Right cardiac atrium (tissue), 5 donors: ENCODE measurements at places on chromosomes 6 and 20. TPM values are rescaled to one million over a fixed set of nuclear protein-coding genes. Genes with fewer than 3 reads are reported as not detected.
A peak's percentile ranks its signal among the peaks of the same experiment; 100 is the strongest.

TUBB2B gene
- 1.4 TPM for total RNA-seq

PHACTR3 gene
- 3.8 TPM for total RNA-seq

MROH8 gene
- total RNA-seq: 8.4 TPM

SLC35D3 gene
- total RNA-seq: not detected

IL22RA2 gene
- total RNA-seq: 0.11 TPM

TRIM40 gene
- not detected for total RNA-seq

OR2B6 gene
- not detected for total RNA-seq

SPATS1 gene
- total RNA-seq: not detected

AIF1 gene
- total RNA-seq: 24.4 TPM

MACROD2 gene
- 2.3 TPM for total RNA-seq

SLC12A5 gene
- 2.2 TPM for total RNA-seq

RIPOR3 gene
- 2.1 TPM for total RNA-seq

HNF4A gene
- total RNA-seq: 0.08 TPM

DNA sequence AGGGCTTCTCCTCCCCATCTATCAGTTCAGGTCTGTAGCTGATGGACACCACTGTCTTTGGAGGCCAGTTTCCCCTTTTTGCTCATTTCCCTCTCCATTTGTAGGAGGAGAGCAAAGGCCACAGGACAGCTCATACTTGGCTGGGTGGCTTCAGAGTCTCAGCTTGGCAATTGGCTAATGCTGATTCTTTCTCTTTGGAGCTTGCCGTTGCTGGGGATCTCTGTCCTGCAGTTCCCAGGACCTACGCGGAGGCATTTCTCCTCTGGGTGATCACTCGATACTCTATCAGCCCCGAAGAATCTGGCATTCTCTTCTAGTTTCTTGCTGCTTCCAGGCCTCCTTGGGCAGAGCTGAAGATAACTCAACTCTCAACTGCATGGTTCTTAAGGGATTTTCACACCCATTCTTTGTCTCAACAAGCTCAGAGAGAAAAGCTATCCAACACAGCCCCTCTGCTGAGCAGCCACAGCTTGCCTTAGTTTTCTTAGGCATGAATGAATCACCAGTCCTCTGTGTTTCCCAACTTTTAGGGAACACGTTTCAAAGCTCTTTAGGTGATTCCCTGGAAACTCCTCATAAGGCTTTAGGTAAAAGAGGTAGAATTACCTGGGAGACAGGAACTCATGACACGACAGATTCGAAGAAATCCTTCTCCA lies 19.2 kb upstream of the SSR1 start:
- DNase-seq: no peak

GRCh38 chr6:30615219-30615957 lies 1.7 kb downstream of the PPP1R10 start:
- DNase-seq: peak; percentile 30

DNA sequence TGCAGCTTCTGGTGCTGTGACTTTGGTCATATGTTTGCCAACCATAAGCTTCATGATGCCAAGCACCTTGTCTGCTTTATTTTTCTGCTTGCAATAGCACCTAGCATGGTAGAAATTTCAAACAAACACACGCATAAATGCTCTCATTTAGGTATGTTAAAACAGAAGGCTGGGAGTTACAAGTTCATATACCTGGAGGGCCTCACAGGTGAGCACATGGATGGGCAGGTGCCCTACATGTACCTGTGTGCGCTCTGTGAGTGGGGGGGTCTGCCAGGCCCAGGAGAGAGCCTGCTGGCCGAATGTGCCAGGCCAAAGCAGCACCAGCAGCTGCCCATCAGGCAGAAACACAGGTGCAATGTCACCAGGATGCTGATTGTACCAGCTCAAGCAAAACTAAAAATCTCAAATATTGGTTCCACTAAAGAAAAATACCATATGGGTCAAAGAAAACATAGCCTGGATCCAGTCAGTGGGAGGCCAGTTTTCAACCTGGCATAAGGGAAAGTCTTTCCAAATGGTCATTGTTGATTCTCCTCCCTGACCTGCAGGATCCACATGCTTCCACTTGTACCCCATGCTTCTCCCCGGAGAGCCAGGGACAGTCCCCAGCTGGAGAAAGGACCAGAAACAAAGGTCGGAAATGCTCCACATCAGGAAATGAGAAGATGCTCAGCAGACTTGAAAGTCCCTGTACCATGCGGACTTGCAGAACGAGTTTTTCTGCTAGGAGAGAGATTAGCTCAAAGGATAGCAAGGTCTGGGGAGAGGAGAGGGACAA lies 7.2 kb upstream of the PFDN4 start:
- DNase-seq: no peak

GRCh38 chr6:146781836-146782235 lies 183.1 kb downstream of the ADGB start:
- DNase-seq: no peak

GRCh38 chr6:14381829-14382677 lies 264.5 kb downstream of the CD83 start:
- no peak for DNase-seq

- peak; percentile 63 for DNase-seq
Measured at GRCh38 chr6:107657755-107658461, 166.2 kb downstream of the SCML4 start.

DNA sequence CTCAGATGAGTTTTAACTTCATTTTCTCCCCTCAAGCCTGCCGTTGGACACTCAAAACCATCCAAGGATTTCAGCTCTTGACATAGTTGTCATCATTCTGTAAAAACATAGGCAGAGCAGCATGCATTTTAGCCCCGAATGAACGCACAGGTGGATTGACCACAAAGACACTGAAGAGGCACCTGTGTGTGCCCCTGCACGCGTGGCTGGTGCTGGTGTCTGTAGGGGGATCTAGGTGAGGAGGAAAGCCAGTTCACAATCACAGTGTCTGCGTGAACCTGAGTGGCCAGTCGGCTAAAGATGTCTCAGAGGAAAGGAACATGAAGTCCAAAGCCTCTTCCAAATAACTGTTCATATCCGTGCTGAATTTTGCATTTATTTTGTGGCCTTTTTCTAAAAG lies 309.2 kb downstream of the QKI start:
- DNase-seq: no peak

DNA sequence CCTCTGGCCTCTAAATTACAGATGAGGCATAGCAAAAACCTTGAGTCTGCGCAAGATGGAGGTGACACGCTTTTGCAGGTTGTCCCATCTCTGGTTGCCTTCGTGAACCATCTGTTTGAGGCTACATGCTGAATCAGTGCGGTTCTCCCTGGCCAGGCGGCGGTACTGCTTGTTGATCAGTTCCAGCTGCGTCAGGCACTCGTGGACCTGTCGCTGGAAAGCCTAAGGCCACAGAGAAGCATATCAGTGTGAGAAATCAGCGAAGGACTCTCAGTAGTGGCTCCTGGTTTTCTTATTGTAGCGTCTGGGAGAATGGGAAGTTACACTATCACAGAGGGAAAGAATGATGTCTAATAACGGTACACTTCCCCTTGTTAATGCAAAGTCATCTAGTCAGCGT lies 344.4 kb downstream of the ESR1 start:
- no peak for DNase-seq

DNA sequence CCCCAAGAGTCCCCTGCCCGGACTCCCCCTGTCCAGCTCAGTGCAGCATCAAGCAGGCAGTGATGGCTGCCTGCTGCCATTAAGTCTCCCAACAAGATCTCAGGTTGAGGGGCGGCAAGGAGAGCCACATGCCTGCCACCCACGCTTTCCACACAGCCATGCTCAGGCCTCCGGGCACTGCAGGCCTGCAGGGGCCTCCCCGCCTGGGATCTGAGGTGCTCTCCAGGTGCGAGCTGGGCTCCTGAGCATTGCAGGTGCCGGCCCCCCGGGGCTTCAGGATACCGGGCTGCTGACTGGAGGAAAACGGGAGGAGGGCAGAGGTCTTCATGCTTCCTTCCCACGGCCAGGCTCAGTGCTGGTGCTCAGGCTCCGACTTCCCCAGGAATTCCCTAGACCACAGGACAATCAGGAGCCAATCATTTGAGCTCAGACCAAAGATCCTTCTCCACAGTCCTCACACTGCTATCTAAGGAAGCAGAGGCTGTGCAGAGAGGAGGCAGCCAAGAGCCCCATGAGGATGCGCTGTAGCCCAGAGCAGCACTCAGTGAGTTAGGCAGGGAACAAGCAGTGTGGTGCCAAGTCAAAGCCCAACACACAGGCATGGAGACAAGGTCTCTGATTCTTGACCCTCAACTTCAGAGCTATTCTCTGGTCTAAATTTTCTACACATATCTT lies 52.7 kb downstream of the PYGB start:
- DNase-seq: peak; percentile 50

- DNase-seq: no peak
Measured at GRCh38 chr20:9699181-9699580, 139.7 kb downstream of the PAK5 start.

DNA sequence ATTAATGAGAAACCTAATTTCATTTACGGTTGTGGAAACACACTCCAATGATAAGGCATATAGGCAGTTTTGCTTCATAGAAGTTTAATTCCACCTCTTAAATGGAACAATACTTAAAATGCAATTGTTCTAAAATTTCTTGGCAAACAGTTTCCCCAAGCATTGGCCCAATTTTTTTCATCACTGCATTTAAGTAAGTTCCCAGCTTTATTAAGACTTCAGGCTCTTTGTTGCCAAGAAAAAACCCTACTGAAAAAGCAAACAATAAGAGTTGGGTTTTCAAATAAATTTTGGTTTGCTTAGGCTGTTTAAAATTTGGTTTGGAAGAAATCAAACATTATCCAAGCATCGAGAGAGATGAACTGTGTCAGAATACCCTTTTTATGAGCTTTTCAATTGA lies 690.9 kb upstream of the NRSN1 start:
- no peak for DNase-seq

DNA sequence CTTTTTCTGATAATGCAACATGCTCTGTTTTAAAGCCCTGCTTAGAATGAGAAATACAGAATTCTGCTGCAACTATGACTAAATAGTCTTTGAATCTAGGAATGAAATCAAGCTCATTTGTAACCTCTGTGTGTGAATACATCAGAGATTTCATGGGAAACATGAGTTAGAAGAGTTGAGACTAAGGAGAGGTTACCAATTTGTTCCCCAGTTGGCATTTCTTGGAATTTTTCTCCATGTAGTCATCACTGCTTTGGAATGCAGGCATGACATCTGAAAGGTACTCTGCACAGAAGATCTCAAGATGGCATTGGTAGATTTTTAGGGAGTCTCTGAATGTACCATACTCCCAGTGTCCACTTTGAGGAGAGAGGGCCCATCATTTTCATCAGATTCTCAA lies 237.2 kb downstream of the TFAP2A start:
- no peak for DNase-seq

- no peak for DNase-seq
Measured at GRCh38 chr20:57476641-57477461, 48.1 kb downstream of the CTCFL start.

DNA sequence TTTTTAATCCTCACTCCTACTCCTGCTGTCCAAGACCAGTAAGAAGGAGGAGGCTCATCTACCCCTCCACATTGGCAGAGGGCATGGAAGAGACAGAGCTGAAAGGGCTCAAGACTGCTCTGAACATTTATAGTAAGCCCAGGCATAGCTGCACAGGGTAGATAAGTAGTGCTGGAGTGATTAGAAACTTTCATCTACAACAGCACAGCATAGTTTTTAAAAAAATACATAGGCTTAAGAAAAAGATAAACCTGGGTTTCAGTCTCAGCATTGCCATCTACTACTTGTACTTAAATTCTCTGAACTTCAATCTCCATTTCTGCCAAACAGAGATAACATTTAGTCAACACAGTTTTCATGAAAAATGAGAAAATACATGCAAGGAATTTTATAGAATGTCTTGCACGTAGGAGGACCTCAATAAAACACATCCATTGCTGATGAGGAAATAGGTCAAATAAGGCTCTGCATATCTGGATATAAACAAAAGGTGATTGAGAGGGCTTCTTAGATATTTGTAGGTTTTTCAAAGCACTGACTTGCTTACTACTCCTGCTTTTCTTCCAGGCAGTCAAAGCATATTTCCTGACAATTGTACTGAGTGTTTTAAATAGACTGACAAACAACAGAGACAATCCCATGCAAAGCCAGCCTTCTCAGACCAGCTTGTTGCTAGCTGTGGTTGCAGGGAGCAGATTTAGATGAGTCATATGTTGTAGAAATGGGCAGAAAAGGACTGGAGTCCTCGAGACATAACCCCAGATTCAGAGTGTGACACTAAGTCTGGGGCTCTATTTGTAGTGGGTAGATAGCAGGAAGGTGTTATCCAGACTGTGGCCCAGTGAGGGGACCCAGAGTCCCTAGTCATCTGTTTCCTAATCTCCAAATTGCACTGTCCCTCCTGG lies 107.4 kb upstream of the TAB2 start:
- no peak for DNase-seq

DNA sequence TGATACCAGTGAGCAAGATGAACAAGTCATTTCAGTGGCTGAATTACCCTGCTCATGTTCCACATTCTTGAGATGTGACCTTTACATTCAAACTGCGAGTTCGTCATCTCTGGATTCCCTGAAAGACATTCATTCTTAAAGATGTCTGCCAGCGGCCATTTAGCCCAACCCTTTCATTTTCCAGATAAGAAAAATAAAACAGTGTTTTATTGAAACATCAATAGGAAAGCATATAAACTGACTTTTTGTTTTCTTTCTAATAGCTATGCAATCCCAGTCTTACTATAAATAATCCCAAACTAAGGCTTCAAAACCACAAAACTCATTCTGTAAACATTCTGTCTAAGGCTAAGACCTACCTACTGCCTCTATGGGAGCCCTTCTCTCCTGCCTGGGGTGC lies 134.0 kb downstream of the SAMD5 start:
- DNase-seq: no peak

DNA sequence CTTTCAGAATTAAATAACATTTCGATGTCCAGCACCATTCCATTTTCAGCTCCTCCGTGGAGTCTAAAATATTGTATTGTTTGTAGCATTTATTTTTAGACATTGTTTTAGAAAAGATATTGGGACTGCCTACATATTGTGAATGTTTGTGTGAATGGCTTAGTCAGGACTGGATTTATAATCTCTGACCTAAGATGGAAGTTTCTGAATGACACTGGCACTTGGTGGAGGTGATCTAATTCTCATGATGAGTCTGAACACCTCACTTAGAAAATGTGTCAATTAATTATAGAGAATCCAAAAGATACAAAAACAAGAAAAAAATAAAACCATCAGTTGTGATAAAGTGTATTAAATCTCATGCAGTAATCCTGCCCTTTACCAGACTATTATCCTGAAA lies 60.8 kb upstream of the HBS1L start:
- no peak for DNase-seq

DNA sequence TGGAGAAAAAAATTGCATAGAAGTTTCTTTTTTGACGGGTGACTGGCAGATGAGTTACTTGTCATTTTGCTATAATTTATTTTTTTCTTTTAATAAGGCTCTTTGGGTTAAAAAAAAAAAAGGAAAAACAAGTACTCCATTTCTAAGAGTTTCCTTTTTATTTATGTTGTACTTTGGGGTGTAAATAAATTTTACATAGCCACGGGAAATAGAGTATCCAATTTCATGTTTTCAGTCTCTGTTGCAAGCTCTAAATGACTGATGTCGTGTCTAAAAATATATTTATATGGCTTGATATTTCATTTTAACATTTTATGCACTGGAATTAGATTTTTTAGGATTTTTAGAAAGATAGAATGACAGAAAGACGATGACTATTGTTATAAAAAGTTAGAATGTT lies 3.4 kb downstream of the EYA4 start:
- no peak for DNase-seq

GRCh38 chr6:2381872-2382661 lies 136.7 kb upstream of the GMDS start:
- no peak for DNase-seq

- DNase-seq: no peak
Measured at GRCh38 chr6:13920552-13920951, 4.2 kb upstream of the RNF182 start.

GRCh38 chr20:19397666-19398065 lies 185.2 kb downstream of the SLC24A3 start:
- no peak for DNase-seq
